ENCODE measurements at places on chromosomes 2 and 18.

GRCh38 chr18:76524900-76525698 lies 30.1 kb upstream of the ZNF516 start:
- peak; percentile 33 for DNase-seq

- DNase-seq: no peak
Measured at GRCh38 chr18:80124131-80124530, 15.1 kb downstream of the ADNP2 start.

- DNase-seq: no peak
Measured at GRCh38 chr2:27427863-27428212, 593 bp upstream of the NRBP1 start.

- DNase-seq: no peak
Measured at GRCh38 chr2:111235192-111236015, 114.7 kb downstream of the BCL2L11 start.

DNA sequence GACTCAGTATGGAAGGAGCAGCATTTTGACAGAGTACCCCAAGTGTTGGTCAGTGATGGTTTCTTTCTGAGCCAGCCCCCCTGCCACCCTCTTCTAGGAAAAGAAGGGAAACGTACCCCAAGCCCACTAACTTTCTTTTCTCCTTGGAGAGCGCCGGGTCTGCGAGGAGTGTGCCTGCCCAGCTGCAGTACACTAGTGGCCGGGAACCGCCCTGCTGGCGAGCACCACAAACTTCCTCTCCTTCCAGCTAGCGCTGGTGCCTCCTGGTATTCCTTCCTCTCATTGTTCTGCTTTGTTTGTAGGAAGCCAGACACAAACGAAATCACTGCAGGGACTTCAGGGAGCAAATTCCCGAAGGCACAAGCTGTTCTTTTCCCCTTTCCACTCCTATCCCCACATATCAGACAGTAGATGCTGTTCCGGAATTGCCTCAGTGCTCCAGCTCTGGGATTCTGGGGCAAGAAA lies 1.8 kb downstream of the CCDC85A start:
- DNase-seq: peak; percentile 58

GRCh38 chr2:223725986-223726970 lies 111.1 kb downstream of the AP1S3 start:
- no peak for DNase-seq

DNA sequence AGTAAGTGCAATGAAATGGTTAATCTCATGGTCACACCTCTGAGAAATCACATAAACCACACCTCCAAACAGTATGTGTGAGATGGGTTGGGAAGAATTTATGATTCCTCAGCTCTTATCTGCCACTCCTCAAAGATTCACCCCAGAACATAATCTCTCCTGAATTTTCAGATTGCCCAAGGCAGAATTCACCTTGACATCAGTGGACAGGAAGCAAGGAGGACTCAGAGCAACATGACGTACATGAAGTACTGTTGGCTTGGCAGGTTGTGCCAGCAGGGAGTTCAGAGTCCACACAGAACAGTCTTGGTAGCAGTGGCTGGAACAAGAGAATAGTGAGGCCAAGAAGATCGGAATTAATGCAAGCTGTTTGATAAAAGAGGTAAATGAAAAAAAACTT lies 31.7 kb upstream of the CYBRD1 start:
- DNase-seq: no peak

Data from fibroblast of upper back skin (primary cell).